ENCODE measurements at places on chromosomes 12 and 14.

GRCh38 chr14:38063711-38064320 is 143.9 kb upstream of the SSTR1 start:
- no peak for DNase-seq

DNA sequence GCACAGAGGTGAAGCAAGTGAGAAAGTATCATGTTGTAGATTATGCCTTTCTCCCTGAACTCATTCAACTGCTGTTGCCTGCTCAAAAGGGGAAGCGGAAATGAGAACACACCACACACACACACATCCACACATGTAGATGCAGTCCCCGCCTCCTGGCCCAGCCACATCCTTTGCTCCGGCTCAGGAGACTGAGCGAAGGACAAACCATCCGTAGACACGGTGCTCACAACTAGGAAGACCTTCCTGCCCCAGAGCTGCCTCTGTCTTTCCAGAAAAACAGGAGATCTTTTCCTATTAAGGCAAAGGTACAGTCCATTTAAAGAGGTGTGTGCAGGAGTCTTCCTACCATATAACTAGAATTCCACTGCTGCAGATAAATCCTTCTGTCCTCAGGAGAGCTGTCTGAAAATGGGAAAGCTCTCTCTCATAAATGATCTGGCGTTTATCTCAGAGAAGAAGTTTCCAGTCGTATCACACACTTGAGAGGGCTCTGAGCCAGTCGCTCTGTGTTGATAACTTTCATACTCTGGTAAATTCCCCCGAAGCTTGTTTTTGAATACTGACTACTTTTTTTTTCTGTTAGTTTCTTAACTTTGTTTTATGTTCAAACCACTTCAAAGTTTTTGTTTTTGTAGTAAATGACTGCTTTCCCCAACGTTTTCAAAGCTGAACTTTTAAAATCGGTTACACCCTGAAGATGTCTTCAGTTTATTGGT is at the start of gene TESPA1:
TESPA1 (minus strand) TSS at position 105 of the 719 bp plus-strand sequence. CDS start 10,200 bp downstream, outside the sequence.
- peak; percentile 74 for DNase-seq

DNA sequence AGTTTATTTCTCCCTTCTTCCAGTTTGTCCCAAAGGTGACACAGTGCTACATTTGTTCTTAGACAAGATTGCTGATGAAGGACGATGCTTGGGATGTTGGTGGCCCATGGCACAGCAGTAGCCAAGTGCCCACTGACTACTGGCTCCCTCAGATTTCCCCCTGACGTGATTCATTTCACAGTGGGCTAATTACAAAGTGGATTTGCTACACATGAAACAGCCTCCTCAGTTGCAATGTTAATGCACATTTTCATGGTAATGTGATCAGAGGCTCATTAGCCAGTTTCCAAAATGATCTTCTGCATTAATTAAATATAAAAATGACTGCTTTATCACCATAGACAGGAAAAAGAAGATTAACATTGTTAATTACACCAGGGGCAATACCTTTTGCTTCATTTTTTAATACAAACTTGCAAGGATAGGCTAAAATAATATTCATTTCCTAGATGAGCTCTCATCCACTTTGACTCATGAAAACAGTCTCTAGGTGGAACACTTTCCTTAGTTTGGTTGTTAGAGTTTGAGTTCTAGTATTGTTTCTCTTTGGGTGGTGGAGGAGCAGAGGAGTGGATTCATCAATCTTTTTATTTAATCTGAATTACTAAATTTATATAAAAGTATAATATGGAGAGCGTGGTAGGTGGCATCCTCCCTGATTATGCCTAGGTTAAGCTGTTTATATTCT is 250.9 kb downstream of the PDZRN4 start:
- no peak for DNase-seq

- no peak for DNase-seq
These were observed 6.6 kb upstream of the AAAS start for GRCh38 chr12:53328043-53328435.

DNA sequence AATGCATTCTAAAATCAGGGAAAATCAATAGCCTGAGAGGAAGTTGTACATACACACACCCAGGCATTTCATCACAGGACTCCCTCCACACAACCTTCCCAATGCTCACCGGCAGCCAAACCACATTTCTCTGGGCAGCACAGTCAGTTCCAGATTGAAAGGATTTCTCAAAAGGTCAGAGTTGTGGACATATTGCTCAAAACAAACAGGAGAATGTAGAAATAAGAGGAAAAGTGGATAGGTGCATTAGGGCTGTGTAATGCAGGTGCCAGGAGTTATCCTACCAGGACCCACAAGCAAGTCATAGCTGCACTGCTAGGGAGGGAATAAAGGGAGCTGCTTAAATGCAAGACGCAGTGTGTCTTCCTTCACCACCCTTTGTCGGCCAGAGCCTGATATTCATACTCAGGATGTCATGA is 62.9 kb downstream of the GCH1 start:
- DNase-seq: no peak

DNA sequence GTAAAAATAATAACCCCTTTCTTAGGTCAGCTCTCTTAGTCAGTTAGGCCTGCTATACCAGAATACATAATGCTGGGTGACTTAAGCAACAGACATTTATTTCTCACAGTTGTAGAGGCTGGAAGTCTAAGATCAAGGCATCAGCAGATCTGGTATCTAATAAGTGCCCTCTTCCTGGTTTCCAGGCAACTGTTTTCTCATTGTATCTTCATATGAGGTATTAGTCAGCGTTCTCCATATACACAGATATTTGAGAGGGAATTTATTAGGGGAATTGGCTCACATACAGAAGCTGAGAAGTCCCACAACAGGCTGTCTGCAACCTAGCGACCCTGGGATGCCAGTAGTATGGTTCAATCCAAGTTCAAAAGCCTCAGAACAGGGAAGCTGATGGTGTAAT is 896.0 kb downstream of the GALC start:
- DNase-seq: no peak

GRCh38 chr14:33290641-33291040 is 352.0 kb downstream of the NPAS3 start:
- DNase-seq: no peak

DNA sequence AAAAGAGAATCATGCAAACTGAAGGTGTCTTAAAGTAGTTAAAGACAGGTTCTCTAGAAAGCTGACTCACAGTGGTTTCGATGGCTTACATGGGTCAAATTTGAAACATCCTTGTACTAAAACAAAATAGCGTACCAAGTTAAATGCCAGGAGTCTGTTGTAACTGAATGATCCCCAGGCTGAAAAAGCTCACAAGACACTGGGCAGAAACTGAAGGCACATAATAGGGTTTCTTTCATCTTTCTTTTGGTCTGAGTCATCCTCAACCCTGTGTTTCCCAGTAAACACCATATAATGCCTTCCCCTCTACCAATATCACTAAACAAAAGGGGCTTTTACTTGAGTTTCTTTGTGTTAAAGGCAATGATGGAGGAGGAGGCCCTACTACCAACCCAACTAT is 12.8 kb downstream of the ZFYVE1 start:
- DNase-seq: no peak

DNA sequence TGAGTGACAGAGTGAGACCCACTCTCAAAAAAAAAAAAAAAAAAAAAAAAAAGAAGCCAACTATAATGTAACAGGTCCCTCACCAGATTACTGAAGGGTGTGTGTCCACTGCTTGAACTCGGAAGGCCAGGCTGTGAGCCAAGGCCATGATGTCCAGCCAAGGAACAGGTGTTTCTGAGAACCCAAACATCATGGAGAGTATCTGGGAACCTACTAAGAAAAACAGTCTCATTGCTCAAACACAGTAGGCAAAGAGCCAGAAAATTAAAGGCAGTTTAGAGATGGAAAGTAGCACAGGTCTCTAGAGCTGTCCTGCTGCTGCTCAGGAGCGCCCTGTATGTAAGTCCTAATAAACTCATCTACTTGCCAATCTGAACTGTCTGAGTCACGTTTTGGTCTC is 12.5 kb upstream of the MAP4K5 start:
- no peak for DNase-seq

DNA sequence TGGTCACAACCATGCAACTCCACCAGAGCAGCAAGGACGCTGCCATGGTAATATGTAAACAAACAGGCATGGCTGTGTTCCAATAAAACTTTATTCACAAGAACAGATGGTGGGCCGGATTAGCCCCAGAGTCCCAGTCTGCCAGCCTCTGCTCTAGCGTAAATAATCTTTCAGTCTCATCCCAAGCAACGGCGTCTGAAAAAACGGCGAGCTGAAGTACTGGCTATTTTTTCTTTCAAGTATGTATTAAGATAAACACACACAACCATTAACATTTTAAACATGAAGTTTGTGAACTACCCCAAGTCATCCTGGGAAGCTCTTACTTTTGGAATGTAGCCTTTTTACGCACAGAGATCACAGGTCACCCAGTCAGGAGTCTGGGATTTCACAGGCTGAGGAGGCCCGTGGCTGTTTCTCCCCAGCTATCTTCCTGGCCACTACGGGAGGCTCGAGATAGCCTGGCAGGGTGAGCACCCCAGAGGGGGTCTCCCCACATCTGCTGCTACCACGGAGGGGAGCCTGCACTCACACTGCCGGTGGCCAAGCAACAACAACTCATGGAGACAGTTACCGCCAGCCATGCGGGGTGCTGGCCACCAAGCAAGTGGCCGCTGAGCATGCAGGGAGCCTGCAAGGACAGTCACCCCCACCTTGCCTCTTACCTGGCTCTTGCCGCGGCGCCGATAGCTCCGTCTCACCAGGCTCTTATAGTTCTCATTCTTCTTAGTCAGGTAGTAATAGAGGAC is 124.6 kb downstream of the RFLNA start:
- DNase-seq: no peak

- no peak for DNase-seq
These were observed 7.4 kb upstream of the C14orf180 start for GRCh38 chr14:104572024-104572626.

All from mucosa of descending colon (tissue), 3 donors.